ENCODE measurements at places on chromosomes 1 and 21.

DNA sequence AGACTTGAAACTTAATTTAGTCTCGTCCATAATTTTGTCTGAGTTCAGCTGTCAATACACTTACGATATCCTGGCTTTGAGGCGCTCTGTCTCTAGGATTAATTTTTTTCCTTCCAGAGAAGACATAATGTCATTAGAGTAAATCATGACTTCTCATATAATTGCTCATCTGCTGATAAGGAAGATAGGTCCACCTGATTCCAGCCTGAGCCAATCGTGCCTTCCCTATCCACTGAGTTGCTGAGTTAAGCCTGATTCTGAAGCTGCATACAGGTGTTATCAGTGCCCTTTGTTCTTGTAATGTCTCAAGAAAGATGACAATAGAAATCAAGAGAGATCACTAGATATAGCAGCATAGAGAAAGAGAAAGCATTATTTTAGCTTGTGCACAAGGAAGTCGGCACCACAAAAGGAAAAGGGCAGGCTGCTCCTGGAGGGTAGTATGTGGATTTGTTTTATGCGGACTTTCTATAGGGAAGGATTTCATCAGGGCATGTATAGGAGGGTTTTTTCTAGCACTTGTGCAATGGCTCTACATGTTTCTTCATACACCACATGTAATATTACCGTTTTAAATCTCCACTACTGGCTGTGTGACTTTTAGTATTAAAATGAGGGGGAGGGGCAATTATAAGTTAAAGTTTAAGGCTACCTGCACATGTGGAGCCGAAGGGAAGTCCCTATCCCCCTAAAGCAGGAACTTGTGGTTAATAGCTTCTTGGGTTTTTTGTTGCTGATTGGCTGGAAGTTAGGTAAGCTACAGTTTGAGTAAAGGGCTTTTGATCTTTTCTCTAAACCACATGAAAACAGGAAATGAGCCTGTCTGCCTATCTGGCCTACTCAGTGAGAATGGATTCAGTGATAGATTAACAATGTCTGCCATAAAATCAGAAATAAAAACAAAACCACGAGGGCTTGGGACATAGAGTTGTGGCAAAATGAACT is 133.4 kb downstream of the PLPPR5 start:
- DNase-seq: no peak

DNA sequence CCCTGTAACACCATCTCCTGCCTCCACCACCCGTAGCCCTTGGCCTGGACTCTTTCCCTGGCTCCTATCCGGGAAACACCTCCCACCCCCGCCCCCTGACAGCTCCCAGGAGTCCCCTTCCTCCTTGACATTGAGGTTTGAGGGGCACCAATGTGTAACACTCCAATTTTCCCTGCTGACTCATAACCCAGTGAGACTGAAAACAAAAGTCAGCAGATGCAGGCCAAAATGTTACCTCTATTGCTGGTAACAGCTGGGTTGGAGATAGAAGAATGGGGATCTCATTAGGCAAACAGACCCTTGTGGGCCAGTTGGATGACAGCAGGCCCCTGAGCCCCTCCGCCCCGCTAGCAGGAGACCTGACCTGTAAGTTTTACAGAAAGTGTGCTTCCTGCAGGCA is 237.2 kb downstream of the KAZN start:
- DNase-seq: no peak

DNA sequence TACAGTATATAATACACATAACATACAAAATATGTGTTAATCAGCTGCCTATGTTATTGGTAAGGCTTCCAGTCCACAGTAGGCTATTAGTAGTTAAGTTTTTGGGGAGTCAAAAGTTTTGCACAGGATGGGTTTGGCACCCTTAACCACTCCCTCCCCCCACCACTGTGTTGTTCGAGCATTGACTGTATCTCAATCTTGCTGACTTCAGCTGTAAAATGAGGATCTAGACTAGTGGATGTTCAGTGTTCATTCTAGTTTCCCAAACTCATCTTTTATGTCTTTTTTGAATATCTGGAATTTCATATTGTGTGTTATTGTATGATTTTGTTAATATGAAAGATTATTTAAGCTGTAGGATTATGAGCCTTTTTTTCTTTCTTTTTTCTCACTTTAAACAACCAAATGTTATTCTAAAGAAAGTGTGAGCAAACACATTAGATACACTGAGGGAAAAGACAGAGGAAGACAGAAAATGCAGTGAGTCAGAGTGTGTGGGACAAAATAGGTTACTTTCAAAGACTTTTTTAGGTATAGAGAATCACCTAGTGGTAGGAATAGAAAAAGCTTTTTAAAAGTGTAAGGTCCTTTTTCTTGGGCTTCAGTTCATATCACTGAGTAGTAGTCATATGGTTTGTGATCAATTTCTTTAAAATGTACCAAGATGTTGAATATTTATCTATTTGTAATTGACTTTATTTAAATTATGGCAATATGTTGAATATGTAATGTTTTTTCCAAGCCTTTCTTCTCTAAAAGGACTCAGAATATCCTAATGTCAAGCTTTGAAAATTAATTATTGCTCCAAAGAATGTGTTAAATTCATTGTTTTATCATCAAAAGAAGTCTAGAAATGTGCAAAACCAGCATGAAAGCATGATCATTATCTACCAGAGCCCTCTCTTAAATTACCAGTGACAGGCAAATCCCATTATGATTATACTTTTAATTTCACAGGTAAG is 17.9 kb upstream of the CENPF start:
- DNase-seq: no peak

- no peak for DNase-seq
Measured at GRCh38 chr1:246460406-246460805, 46.7 kb downstream of the SMYD3 start.

DNA sequence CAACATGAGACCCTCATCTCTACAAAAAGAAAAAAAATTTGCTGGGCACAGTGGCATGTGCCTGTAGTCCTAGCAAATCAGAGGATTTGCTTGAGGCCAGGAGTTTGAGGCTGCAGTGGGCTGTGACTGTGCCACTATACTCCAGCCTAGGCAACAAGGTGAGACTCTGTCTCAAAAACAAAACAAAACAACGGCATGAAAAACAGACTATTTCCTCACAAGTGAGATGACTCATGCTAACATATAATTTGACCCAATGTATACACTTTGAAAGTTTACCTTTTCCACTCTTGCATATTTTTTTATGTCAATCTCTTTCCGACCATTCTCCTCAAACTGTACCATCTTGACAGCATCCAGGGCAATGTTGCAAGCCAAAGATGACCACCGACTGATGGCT is 17.5 kb downstream of the CCT3 start:
- DNase-seq: no peak

GRCh38 chr1:170618421-170618820 is 45.5 kb upstream of the PRRX1 start:
- no peak for DNase-seq
